ENCODE measurements at places on chromosomes 5 and 9.

DNA sequence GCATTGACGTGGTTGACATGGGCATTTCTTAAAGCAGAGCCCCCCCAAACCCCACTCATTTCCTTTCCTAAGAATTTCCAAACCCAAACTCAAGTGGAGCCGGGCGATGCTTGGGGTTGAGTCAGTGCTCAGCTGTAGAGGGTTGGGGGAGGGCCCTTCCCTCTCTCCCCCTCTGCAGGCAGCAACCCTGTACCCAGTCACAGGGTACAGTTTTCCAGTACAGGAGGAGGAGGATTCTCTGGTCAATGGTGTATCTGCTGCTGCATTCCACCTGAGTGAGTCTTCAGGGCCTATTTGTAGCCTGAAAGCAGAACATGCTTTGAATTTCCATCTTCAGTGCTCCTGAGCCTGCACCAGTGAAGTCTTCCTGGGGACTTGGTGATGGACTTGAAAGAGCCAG lies 55.8 kb downstream of the ENTREP1 start:
- no peak for DNase-seq

- no peak for DNase-seq
These were observed 248.5 kb upstream of the IRX4 start for GRCh38 chr5:2131196-2131595.

- DNase-seq = no peak
These were observed 130.8 kb downstream of the GDNF start for GRCh38 chr5:37709020-37709419.

- DNase-seq = no peak
These were observed 1879.9 kb upstream of the ACO1 start for GRCh38 chr9:30504502-30504905.

- no peak for DNase-seq
These were observed 76.2 kb upstream of the ALDH1B1 start for GRCh38 chr9:38316166-38316780.

DNA sequence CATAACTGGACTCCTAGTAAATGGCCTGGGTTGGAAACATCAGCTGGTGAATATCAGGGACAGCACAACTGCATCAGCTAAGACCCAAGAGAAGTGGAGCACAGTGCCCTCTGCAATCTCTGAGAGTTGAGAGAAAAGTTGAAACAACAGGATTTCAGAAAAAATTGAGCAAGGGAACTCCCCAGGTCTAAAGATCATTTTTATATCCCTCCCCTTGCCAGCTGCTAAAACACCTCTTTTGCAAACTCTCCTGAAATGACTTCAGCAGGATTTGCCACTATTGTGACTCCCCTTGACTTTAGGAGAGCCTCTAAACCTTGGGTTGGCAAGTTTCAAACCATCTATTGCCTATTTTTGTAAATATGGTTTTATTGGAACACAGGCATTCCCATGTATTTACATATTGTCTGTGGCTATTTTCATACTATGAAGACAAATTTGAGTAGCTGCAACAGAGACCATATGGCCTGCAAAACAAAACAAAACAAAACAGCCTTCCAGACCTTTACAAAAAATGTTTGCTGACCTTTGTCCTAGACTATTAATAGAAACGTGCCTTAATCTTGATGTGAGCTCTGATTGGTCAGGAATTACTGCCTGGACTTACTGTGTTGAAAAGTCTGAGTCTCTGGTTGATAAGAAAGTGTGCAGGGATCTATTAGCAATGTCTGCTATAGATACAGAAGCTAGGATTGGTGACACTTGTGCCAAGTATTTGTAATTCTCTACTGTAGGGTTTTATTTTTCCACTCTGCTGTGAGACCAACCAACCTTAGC lies 37.7 kb upstream of the PLPPR1 start:
- DNase-seq = no peak

DNA sequence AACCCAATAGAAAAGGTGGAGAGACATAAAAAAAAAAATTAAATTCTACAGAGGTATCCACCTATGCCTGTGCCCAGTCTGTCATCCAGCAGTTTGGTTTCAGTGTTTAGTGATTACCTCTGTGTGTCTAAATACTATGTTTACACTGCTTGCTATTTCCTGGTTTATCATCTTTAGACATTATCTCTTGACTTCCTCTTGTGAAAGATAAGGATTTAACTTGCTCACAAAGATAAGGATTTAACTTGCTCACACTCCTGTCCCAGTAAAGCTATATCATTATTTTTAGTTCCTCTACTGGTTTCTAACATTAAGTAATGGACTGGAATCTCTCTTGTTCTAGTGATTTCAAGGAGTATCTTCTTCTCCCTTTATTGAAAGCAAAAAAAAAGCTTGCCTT lies 53.9 kb upstream of the ZFR start:
- DNase-seq = no peak

GRCh38 chr9:18324928-18325745 lies 148.8 kb upstream of the ADAMTSL1 start:
- DNase-seq = no peak

DNA sequence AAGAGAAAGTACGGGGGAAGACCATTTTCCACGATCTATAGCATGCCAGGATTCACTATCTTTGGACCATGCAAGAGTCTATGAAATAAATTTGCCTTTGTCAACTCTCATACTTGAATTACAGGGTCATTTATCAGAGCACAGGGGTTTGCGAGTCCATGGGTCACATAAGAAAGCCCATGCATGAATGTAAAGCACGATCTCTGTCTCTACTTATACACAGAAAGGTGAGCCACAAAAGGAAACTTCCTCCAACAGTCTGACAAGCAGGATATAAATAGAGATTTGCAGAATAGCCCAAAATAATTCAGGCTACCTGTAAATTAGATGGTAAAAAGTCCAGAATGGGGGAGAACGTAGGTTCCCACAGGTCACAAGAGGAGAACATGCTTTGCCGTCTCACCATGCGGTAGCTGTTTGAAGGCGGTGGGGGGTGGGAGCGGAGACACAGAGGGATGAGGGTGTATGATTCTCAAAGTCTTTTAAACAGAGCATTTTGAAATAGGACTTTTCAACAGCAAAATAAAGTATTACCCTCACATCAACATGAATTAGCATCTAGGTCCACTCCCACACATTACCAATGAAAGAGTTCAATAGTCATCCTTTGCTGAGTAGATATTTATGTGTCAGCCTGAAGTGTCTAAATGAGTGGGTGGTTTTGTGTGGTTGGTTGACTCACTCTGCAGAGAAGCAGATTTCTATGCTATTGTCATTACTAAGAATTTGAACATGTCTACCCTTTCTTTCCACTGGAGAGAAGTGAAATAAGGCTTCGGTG lies 279.7 kb downstream of the EBF1 start:
- DNase-seq = no peak

- DNase-seq = no peak
These were observed 15.7 kb downstream of the CDC14B start for GRCh38 chr9:96604004-96604319.

- no peak for DNase-seq
These were observed 42.4 kb downstream of the CWC27 start for GRCh38 chr5:64811050-64811640.

GRCh38 chr5:82881571-82882174 lies 195.5 kb downstream of the TMEM167A start:
- no peak for DNase-seq

DNA sequence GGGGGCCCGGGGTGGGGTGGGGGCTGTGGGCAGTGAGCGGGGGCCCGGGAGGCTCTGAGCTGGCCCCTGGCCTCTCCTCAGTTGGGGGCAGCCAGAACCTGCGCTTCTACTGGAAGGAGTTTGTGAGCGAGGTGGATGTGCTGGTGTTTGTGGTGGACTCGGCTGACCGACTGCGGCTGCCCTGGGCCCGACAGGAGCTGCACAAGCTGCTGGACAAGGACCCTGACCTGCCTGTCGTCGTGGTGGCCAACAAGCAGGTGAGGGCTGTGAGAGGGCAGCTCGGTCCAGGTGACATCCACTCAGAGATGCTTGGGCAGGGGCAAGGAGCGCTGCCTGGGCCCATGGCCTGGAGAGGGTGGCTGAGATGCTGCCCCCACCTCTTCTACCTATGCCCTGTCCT lies 3.4 kb downstream of the ARL10 start:
- DNase-seq = no peak

GRCh38 chr9:105439428-105439827 lies 8.4 kb upstream of the FSD1L start:
- DNase-seq = no peak

DNA sequence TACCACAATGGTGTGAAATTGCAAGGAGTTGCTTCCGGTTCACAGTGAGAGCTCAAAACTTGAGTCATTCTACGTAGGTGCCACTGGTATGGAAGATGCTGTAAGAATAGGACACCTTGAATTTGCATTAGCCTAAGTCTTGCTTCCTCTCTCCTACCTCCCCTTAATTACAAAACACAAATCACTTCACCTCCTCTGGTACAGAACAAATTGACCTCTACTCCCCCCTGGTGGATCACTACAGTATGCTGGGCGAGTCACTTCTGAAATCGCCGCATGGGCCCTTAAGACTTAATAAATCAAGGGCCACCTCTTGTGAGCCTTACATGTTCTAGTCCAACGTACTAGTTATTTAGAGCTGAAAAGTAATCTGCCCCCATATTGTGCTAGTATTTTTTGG lies 145.3 kb upstream of the SMARCA2 start:
- no peak for DNase-seq

DNA sequence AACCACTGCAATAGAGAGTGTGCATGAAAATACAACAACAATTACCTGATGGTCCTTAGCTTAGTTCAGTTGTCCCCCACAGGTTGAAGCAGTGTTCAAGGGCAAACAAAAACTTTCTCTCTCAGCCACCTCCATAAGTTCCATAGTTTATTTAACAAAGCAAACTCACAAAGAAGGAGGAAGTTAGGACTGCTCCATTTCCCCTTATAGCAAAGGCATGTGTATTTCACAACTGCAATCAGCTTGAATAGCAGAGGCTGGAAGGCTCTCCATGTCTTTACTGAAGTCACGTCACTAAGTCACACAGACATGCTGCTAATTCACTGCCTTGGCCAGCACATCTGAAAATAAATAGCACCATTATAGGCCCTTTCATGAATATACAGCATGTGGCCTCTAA lies 43.3 kb downstream of the DOCK8 start:
- no peak for DNase-seq

DNA sequence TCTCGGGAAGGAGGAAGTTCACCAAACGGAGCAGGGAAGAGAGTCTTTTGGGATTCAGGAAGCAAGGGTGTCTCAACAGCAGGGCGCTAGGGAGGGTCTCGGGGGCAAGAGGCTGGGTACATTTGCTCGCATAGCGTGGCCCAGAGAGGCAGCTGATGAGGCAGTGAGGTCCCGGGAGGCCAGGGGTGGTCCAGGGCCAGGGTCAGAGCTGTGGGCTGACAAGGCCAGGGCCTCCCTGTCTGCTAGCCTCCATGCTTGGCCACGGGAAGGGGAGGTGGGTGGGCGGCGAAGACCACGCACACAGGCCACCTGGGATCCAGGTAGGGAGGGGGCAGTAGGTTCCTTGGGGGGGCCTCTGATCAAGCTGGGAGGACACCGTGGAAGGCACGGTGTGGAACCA lies 6.0 kb downstream of the NDOR1 start:
- no peak for DNase-seq

DNA sequence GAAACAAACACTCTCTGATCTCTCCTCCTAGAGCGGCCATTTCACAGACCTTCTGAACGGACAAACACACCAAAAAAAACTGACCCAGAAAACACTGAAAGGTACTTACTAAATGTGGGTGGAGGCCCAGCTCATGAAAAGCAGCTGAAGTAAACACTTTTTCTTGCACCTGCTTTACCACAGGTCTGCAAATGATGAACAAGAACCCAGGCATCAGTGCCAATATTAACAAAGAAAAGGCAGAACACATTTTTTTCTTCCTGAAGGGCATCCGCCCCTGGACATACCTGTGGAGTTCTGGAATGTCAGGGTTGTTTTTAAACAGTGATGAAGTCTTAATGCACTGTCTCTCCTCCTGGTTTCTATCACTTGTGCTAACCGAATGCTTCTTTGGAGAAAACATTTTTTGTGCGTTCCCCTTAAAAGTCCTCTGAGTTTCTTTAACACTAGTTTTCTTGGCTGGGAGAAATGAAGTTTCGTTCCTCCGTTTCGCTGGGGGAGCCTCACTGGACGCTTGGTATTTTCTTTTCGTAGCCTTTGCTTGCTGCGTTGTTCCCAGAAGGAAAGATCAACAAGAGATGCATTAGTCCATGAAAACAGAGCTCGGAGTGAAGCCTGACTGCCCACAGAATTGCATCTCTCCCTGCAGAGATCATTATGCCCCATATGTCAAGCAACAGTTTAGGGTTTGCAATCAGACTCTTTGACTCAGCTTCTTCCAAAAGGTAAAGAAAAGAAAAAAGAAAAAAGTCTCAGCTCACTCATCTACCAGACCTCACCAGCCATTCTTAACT lies 7.4 kb downstream of the DDX31 start:
- DNase-seq = no peak

DNA sequence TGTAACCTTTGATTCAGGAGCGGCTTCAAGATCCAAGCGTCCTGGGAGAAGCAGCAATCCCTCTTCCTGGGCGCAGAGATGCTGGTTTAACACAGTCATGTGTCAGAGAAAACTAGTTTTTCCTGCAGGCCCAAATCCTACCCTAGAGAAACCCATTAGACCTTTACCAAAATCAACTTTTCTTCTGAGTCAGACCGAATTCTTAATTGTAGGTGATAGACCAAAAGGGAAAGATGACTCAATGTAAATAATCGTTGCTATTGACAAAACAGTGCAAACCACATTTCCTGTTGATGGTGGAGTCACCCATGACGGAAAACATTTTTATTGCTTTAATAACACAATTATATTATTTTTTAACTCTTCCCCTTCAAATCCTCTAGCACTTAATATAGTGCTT lies 40.1 kb downstream of the SLC1A1 start:
- DNase-seq = no peak

DNA sequence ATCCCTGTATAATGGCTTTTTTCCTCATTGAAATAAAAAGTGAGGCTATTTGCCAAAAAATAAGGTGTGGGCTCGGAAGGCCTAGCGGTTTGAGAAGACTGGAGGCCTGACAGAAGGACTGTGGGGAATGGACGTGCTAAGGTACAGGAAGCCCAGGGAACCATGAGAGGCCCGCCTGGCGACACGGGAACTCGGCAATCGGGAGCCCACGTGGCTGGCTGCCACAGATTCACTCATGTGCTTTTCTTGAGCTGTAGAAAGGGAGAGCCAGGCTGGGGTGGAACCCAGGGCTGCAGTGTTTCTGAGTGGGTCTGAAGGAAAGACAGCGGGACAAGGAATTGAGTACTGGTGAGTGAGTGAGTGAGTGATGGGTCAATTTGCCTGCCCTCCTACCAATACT lies 11.9 kb upstream of the DDX41 start:
- DNase-seq = no peak

DNA sequence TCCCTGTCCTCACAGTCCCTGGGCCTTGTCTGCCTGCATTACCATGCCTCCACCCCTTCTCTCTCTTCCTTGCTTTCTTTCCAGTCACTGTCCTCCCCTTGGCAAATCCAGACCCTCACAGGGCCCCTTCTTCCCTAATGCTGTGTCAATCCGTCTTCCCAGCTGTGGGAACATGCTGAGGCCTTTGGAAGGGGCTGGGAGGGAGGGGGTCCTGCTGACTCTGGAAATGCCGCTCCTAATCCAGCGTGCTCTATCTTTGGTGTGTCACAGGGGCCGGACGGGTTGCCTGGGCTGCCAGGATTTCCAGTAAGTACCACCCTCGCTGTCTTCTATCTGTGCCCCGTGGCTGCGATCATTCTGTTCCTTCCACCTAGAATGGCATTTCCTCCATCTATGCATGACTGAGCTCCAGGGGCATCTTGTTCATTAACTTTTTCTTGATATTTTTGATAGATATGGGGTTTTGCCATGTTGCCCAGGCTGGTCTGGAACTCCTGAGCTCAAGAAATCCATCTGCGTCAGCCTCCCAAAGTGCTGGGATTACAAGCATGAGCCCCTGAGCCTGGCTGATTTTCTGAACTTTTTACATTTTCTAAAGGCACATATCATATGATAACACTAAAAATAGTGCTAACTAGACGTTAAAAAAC lies 64.5 kb upstream of the TGFBR1 start:
- no peak for DNase-seq
